Lung (tissue), 17 donors: ENCODE measurements at places on chromosomes 7 and 10. TPM values are rescaled to one million over a fixed set of nuclear protein-coding genes. Genes with fewer than 3 reads are reported as not detected.

DNA sequence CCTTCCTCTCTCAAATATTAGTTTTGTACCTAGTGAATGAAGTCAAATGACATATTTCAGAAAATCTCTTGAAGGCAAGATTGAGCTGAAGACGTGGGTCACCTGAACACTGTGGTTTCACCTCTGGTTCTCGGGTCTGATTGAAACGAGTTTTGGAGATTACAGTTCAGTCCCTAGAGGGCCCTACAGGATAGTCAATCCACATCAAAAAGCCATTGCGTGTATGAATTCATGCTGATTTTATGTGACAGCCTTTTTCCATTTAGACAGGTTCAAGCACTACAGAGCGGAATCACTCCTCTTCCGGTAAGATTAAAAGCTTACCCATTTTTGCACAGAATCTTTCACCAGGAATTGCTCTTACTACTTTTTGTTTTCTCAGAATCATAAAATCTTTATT, 62.2 kb downstream of the VIM start:
- peaks cover 6% of the 10 kb centered on the region for H3K27me3 ChIP-seq
- H3K4me1 ChIP-seq, result no peaks in the 10 kb centered on the region
- no peak overlapping the region for H3K4me3 ChIP-seq
- no peak for DNase-seq

DNA sequence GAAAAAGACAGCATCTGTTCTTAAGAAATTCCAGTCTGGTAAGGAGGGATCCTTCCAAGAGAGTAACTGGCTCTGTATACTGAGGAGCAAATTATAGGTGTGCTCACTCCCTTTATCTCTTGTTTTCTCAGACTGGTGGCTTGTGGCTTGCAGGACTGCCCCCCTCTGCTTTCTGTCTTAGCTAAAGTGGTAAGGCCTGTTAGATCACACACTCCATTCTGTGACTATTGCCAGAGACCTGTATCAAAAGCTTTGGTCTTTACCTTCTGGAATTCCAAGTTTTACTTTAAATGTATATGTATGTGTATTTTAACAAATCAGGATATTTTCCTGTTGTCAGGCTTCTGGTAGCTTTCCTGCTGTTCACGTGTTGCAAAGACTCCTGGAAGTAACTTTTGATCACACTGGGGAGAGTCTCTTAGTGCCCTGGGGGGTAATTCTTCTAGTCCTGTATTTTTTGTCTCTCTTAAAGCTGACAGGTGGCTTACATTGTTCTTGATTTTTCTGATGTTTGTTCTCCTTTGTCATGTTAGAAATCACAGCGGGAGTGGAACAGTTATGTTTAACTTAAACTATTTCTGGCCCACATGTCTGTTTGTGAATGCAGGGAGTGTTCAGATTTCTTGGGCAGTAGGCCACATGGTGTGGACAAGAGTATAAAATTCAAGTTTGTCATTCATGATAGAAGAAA, 99.0 kb downstream of the PLPP4 start:
- no peak overlapping the region for H3K27ac ChIP-seq
- no peaks in the 10 kb centered on the region for H3K36me3 ChIP-seq
- DNase-seq, result peak; percentile 52

DNA sequence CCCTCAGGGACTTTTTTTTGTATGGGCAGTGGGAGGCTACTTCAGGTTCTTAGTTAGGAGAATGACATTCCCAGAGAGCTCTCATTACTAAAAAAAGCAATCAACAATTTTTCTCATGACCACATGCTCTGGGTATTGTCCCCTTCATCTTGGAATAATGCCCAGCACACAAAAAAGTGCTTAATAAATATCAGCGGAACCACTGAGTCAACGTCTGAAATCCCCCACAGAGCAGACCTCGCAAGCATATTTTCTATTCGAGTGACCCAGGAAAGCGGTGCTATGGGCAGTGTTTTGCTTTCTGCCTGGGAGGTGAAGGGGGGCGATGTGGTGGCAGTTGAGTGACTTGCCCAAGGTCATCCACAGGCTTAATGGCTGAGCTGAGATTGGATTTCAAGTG, 493.4 kb upstream of the ZMIZ1 start:
- H3K4me3 ChIP-seq, result no peak overlapping the region
- no peaks in the 10 kb centered on the region for H3K27me3 ChIP-seq
- H3K4me1 ChIP-seq, result peaks cover 3% of the 10 kb centered on the region
- no peak for DNase-seq
- no peak overlapping the region for H3K27ac ChIP-seq
- no peaks in the 10 kb centered on the region for H3K36me3 ChIP-seq

Gene NANOS1
- total RNA-seq, result 0.74 TPM
